Activated CD4-positive, alpha-beta T cell treated with anti-CD3 and anti-CD28 coated beads, Interleukin-2, amount 50 U/mL, for 48 hours (primary cell): ENCODE measurements at places on chromosomes 7 and 10.

DNA sequence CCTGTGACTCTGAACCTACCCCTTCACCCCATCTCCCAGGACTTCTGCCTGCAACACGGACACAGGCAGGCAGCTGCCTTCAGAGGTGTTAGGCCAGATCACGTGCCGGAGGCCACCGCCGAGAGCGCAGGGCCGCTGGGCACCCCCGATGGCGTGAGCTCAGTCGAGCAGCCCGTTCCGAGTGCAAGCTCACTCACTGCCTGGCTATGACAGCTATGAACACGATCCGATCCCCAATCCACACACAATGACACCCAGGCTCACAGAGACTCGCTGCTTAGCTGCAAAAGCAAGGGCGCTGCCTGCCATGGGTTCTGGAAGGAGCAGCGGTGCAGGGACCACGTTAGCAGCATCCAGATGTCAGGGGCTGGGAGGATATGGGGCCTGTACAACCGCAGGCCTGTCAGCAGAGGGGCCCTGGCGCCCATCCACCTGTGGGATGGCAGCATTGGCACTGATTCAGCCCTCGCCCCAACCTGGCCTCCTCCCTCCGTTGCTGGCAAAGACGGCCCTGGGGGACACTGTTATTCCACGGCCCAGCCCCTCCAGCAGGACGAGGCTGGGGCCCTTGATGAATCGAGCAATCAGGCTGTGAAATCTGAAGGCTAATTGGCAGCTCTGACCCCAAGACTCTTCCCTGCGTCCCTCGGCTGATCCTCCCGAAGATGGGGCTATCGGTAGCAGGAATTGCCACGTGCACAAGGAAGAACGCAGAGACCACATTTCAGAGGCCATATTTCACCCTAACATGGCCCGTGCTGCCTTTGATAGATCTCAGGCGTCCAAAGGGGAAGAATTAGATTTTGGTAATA lies 230.1 kb downstream of the ELFN1 start:
- DNase-seq, result no peak

DNA sequence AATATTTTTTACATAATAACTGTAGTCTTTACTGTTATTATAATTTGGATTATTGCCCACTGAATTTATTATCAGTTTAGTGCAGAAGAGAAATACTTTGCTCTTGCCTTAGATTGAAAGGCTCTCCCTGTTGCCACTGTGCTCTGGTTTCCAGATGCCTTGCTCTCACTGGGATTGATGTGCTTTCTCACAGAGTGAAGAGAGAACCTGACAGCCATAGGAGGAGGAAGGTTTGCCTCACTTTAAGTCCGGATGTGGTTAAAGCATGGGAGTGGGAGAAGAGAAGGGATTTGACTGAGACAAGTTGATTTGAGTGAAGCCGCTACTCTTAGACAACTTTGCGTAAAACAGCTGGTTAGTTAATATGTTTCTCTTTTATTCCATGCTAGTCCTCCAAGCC lies 68.2 kb upstream of the RPA3 start:
- no peak for DNase-seq

GRCh38 chr7:129951226-129952085 lies 1.3 kb downstream of the UBE2H start:
- DNase-seq, result peak; percentile 6

- no peak for DNase-seq
Observed at GRCh38 chr7:42117201-42117600, 119.8 kb downstream of the GLI3 start.

GRCh38 chr10:103820101-103821062 lies 35.0 kb downstream of the SH3PXD2A start:
- no peak for DNase-seq

DNA sequence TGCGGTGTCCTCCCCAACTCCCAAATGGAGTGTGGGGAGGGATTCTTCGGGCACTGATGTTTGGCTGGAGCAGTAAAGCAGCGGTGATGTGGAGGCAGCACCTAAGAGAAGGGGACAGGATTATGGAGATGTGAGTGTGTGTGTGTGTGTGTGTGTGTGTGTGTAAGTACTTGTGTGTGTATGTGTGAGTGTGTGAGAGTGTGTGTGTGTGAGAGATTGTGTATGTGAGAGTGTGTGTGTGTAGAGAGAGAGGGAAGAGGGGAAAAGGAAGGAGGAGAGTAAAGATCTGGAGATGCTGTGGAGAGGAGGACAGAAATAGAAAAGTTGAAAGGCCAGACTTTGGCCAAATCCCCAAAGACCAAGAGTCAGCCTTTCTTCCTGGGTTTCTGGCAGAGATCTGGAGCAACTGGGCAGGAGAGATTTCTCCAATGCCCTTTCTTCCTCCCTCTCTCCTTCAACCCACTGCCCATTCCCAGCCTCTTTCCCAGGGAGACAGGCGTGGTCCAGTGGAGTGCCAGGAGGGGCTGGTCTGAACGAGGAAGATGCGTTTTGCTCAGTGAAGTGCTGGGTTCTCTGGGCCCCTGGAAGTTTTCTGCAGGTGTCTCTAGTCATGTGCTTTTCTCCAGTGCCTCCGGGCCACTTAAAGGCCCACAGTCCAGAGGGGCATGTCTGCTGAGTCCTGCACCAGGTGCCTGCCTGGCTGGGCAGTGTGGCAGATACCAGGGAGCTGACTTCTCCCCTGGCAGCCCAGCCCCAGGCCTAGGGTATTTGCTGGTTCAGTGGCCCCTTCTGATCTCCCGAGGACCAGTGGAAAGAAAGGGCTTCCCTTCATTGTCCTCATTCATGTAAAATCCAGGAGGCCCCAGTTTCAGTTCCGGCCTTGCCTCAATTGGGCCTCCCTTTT lies 60.5 kb downstream of the HK1 start:
- no peak for DNase-seq

DNA sequence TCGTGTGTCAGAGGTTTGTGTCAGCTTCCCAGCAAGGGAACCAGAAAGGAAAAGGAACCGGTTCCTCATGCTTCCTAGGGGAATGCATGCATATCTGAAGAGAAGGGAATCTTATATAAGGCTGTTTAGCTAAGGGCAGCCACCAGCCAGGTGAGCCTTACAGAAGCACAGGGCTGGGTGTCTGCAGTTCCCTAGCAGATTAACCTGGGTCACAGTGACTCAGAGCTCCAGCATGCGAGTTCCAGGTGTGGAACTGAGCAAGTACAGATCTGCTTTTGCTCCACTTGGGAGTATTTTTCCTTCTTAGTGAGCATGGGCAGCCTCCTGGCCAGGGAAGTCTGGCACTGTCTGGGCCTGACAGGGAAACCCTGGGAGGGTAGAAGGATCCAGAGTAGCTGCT lies 957 bp upstream of the ANKRD2 start:
- no peak for DNase-seq

DNA sequence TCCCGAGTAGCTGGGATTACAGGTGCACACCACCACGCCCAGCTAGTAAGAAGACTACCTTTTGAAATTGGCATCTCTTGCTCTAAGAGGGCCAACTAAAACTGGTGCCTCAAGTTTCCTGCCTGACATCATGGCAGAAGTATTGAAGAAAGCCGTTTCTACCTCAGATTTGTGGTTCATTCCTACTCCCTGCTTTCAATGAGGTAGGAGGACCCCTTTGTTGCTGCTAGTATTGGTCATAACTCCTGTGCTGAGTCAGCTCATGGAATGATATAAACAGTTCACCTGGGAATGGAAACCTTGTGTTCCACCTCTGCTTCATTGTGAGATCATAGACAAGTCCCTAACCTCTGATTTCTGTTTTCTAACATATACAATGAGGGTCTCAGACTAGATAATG lies 82.8 kb downstream of the CDK6 start:
- no peak for DNase-seq

DNA sequence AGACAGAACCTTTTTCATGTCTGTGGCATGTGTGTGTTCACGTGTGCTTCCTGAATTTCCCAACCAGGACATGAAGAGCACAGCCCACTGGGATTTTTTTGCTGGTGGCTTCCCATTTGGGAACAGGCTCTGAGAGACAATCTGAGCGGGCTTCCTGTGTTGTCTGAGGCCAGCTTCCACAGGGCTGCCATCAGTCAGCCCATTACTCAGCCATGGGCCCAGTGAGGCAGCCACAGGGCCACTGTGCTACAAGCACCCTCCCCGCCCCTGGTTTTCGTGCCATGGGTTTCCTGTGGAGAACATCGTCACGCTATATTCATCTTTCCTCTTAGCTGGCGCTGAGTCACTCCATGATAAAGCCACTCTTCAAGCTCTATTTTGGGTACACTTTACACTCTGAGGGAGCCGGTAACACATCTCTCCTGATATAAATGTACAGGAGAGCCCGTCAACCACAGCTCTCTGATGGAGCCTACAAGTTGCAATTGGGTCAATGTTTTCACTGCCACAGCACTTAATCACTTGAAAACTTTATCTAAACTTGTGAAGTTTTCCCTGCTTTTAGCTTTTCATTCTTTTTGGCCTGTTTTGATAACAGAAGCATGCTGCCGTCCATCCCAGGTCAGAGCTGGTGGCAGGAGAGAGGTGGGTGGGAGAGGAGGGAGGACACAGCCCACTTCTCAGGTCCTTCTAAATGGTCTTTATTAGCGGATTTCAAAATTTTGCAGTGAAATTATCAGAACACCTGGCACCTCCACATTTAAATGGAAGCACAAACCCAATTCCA lies 96.9 kb downstream of the HIPK2 start:
- DNase-seq, result peak; percentile 89

DNA sequence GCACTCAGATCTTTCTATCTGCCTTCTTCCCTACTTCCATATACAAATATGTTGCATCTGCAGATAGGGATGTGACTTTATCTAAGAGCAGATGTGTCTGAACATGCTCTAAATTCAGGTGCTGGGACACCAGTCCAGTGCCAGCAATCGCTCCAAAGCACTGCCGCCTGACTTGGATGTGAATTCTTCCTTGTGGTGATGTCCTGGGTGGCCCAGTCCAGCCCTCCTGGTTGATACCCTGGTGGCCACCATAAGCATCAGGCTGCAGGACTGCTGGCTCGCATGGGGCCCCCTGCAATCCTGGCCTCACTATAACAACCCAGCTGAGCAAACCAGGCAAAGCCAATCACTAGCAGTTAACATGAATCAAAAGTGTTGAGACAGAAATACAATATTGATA lies 149.2 kb upstream of the PDE1C start:
- DNase-seq, result no peak

- DNase-seq, result no peak
Observed at GRCh38 chr7:126856691-126857291, 395.9 kb downstream of the GRM8 start.

DNA sequence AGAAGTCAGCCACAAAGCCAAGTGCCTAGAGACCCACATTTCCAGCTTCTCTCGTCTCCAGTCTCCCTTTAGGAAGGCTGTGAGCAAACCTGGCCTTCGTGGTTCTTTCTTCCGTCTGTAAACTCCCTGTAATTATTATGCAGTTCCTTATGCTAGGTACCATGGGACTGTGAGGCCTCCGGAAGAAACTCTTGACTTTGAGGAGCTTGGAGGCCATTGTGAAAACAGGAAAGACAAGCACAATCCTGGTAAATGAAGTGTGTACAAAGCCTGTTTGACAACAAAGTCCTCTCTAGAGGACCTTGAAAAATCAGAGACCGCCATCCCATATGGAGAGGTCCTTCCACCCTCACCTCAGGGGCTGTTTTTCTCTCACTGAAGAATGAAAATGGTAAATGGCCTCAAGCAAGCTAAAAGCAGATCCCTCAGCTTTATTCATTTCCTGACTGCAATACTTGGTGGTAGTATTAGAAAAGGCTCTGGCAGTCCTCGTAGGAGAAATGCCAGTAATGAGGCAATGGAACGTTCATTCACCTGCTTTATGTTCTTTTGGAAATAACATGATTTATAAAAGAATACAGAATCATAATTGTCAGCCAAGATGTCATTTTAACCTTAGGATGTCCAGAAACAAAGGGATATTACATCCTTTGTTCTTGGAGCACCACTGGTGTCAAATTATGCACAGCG lies 926.4 kb downstream of the LRMDA start:
- DNase-seq, result no peak

DNA sequence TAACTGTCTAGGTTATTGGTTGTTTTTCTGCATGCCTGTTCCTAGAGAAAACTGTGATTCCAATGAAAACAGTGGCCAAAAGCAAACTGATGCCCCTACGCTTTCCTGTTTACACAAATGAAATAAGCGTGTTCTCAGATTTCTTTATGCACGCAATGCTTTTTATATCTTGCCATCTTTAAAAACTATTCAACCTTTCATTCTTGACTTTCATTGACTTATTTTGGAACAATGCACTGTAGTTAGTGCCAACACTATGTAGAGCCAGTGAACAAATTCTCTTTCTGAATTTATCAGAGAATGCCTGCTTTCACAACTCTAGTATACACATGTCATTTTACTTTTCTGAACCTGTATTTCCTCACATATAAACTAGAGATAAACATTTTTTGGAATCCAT lies 86.6 kb downstream of the CABCOCO1 start:
- DNase-seq, result no peak

DNA sequence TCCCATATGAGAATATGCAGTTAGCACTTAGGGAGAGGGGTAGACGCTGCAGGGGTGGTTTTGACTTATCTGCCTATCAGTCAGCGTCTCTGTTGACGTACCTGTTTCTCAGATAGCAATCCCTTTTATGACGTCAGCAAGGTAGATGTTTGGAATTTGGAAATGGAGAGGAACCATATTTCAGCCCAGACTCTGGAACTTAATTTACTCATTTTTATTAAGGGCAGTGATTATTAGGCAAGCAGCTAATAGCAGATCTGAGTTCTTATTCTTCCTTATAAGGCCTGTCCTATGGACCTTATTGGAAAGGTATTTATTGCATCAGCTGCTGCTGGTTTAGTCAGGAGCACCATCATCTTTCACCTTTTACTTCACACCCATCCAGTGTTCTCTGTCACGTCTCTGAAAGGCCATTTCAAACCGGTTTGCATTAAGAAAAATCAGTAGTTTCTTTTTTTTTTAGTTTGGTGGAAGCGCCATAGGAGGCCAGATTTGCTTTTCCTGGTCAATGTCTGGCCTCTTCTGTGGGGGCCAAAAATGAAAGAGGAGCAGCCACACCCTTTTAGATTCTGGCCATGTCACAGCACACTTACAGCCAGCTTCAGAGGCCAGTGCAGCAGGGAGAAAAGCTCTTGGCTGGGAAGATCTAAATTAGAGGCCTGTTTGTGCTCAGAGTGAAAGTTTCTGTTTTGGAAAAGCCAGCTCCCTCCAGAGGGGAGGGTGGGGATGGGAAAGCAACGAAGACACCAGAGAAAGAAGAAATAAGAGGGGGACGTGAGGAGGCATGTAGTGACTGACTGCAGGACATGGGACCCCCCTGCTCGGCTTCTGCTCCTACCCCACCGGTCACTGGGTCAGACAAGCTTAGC lies 146.3 kb downstream of the TCF7L2 start:
- no peak for DNase-seq

DNA sequence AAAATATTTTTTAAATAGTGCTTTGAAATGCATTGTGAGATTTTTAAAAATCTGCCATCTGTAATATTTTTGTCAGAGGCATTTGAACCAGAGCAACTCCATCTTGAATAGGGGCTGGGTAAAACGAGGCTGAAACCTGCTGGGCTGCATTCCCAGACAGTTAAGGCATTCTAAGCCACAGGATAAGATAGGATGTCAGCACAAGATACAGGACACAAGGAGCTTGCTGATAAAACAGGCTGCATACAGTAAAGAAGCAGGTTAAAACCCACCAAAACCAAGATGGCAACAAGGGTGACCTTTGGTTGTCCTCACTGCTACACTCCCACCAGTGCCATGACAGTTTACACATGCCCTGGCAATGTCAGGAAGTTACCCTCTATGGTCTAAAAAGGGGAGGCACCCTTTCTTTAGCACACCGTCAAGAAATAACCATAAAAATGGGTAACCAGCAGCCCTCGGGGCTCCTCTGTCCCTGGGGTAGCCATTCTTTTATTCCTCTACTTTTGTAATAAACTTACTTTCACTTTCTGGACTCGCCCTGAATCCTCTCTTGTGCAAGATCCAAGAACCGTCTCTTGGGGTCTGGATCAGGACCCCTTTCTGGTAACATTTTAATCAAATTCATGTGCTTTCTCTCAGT lies 273.7 kb downstream of the SEMA3D start:
- DNase-seq, result no peak
